ENCODE measurements at places on chromosomes 7 and 10.

DNA sequence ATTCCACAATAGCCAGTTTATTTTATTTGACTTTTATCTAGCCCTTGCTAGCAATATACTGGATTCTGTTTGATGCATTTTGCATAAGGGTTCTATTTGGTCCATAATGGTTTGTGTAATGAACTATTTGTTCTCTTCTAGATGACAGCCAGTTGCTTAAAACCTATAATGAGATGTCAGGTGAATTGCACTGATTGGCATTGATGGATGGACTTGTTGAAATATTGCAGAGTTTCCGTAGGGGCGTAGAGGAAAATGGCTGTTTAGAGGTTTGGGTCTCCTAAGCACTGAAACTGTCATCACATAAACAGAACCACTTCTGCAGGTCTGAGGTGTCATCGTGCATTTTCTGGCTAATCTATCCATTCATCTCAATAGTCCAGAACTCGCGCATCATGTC, 124.9 kb upstream of the HDAC9 start:
- no peak for DNase-seq

GRCh38 chr7:138885383-138886147, 87.6 kb upstream of the ATP6V0A4 start:
- DNase-seq: no peak

DNA sequence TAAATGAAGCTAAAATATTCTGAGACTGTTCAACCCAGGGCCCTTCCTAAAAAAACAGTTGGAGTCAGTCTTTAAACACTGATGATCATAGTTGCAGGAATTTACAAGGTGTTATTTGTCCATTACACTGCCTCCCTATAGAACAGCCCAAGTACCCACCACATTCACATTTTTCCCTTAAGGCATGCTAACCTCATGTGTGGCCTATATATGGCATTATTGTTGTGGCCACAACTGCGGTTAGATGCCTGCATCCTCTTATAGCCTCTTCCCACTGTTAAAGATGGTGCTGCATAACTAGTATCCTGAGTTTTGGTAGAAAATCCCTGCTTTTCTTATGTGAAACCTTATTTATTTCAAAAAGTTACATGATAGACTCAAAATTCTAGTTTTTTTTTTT, 287.9 kb upstream of the SEMA3A start:
- DNase-seq: no peak

GRCh38 chr10:125219776-125220175, 59.4 kb upstream of the CTBP2 start:
- DNase-seq: no peak

- no peak for DNase-seq
Observed at GRCh38 chr10:5601826-5602495, 64.4 kb downstream of the ASB13 start.

All from stimulated activated CD4-positive, alpha-beta T cell treated with anti-CD3 and anti-CD28 coated beads, Interleukin-15, amount 100 ng/mL, for 1 hour (primary cell).